ENCODE measurements at places on chromosomes 12 and 14.

- DNase-seq: no peak
Observed at GRCh38 chr12:49707812-49708147, 575 bp upstream of the FMNL3 start.

- DNase-seq: peak; percentile 3
Observed at GRCh38 chr14:70981000-70981952, 74.0 kb downstream of the PCNX1 start.

- peak; percentile 87 for DNase-seq
Observed at GRCh38 chr12:68497702-68498101, 113.0 kb upstream of the RAP1B start.

DNA sequence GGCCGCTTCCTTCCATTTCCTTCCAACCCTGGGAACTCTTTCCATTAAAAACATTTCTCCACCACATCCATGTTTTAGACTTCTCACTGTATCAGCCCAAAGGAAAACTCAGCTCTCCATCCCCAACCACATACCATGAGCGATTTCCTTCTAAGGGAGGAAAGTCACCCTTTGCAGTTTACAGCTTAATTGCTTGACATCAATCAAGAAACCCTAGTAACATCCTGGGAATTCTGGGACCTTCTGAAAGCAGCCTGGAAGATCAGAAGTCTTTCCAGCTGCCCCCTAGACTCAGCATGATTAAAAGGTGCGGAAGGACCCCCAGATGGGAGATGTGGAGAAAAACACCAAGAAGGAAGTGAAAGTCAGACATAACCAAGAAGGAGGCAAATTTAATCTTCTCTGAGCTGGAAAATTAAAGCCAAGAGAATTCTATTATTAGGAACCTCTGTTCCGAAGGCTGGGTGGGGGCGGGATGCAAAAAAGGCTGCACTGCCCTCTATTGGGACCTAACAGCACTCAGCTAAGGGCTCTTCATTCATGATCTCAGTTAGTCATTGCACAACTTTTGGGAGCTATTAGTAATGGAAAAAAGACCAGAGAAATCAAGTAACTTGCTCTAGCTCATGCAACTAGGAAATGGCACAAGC, 73.3 kb upstream of the PLXNC1 start:
- peak; percentile 92 for DNase-seq

DNA sequence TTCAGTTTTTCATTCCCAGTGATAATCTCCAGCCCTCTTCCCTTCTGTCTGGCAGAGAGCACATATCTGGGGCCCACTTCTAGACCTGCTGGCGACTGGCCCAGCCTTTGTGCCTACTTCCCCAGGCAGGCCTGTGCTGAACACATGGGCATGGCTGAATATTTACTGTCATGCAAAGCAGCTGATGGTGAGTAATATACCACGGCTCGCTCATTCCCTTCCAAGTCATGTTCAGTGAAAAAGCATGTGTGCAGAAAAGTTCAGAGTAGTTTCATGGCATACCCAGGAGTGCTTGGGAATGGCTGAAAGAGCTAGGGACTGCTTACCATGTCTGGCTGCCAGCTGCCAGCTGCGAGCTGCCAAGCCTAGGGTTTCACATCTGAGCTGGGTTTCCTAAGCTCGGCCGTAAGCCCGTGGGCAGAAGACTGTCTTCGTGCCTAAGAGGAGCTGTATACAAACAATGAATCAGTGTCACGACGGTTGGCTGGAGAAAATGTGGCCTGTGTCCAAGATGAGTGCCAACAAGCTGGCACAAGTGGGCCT, 179.9 kb upstream of the PELI2 start:
- peak; percentile 48 for DNase-seq

- peak; percentile 94 for DNase-seq
Observed at GRCh38 chr12:47881826-47882427, 22.9 kb downstream of the VDR start.

- DNase-seq: peak; percentile 58
Observed at GRCh38 chr14:94132285-94132887, 3.0 kb upstream of the IFI27L2 start.

- DNase-seq: peak; percentile 46
Observed at GRCh38 chr12:94618995-94619695, 31.2 kb downstream of the TMCC3 start.

DNA sequence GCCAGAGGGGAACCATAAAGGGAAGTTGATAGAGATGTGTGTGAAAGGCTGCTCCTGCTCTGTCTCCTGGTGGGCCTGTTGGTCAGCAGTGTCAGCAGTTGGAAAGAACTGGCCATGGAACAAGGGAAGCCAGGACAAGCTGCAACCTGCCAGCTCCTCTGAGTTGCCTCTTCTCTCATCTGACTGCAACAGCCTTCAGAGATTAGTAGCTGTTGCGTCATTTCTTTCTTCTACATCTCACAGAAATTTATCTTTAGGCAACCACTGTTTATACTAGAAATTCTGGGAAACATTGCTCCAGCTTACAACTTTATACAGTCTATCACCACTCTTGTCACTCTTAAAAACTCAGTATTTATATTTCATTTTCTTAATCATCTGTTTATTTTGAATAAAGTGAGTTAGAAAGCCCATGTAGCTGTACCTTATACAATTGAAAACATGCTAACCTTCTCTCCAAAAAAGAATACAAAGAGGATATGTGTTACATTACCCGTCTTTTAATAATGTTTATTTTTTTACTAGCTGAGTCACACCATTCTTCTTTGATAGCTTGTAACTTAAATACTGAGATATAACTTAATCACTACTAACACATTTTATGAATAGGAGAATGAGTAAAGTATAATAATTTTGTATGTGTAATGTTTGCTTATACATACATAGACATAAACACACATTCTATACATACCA, 224.2 kb downstream of the LRFN5 start:
- DNase-seq: no peak

DNA sequence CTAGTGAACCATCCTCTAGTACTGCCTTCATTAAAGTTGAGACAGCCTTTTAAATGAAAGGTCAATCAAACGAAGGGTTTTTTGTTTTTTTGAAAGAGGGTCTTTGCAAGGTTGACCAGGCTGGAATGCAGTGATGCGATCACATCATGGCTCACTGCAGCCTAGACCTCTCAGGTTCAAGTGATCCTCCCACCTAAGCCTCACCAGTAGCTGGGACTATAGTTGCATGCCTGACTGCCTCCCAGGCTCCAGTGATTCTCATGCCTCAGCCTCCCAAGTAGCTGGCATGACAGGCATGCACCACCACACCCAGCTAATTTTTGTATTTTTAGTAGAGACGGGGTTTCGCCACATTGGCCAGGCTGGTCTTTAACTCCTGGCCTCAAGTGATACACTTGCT, 114.6 kb upstream of the SINHCAF start:
- no peak for DNase-seq

- DNase-seq: no peak
Observed at GRCh38 chr12:122837306-122838265, 2.3 kb downstream of the HIP1R start.

GRCh38 chr12:51863933-51864832, 15.7 kb upstream of the FIGNL2 start:
- DNase-seq: peak; percentile 24

GRCh38 chr14:82431031-82431430, 897.4 kb upstream of the SEL1L start:
- no peak for DNase-seq

DNA sequence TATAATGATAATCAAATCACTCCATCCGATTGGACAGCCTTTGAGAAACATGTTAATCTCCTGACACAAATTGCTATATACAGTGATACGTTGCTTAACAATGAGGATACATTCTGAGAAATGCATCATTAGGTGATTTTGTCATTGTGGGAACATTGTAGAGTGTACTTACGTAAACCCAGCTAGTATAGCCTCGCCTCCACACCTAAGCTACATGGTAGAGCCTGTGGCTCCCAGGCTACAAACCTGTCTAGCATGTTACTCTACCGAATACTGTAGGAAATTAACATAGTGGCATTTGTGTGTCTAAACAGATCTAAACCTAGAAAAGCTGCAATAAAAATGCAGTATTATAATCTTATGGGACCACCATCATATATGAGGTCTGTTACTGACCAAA, 128.6 kb upstream of the PWP1 start:
- DNase-seq: no peak

GRCh38 chr12:48810903-48811431, 7.3 kb upstream of the CACNB3 start:
- peak; percentile 68 for DNase-seq

- no peak for DNase-seq
Observed at GRCh38 chr14:61483476-61483875, 162.1 kb downstream of the PRKCH start.
